ENCODE measurements at places on chromosomes 16 and 17. TPM values are rescaled to one million over a fixed set of nuclear protein-coding genes. Genes with fewer than 3 reads are reported as not detected.
A peak's percentile ranks its signal among the peaks of the same experiment; 100 is the strongest.

MT1G gene
- 22.4 TPM for total RNA-seq

CLEC19A gene
- not detected for total RNA-seq

AHSP gene
- total RNA-seq = not detected

KRTAP4-4 gene
- not detected for total RNA-seq

SPAG5 gene
- 24.4 TPM for total RNA-seq

OTOP3 gene
- total RNA-seq = 2.4 TPM

GDE1 gene
- total RNA-seq = 116 TPM

DNA sequence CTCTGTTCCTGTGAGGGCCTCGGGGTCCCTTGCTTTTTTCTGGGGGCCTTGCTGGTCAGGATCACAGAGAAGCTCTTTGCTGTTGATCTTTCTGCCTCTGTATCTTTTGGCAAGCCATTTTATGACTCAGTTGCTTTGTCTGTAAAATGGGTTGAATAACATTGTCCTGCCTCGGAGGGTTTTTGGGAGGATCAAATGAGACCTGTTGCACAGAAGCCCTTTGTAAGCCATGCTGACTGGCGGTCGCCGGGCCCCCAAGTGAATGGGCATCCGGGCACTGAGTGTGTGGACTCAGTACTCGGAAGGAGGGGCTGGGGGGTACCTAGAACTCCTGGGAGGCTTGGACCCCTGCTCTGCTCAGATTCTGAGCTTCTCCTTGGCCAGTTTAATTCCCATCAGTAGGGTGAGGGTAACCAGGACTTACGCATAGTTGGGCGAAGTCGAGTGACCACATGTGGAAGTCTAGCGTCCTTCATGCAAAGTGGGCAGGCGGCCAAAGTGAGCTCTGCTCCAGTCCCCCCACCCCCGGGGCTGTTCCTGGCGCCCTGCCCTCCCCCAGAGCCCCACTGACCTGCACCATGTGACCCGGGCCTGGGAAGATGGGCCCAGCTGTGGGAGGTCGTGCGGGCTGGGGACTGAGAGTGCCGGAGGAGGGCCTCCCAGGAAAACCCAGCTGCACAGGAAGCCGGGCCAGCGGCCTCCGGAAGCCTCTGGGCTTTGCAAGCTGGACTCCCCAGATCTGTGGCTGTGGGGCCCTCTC is 284.0 kb downstream of the SEC14L1 start:
- peak; percentile 87 for DNase-seq

DNA sequence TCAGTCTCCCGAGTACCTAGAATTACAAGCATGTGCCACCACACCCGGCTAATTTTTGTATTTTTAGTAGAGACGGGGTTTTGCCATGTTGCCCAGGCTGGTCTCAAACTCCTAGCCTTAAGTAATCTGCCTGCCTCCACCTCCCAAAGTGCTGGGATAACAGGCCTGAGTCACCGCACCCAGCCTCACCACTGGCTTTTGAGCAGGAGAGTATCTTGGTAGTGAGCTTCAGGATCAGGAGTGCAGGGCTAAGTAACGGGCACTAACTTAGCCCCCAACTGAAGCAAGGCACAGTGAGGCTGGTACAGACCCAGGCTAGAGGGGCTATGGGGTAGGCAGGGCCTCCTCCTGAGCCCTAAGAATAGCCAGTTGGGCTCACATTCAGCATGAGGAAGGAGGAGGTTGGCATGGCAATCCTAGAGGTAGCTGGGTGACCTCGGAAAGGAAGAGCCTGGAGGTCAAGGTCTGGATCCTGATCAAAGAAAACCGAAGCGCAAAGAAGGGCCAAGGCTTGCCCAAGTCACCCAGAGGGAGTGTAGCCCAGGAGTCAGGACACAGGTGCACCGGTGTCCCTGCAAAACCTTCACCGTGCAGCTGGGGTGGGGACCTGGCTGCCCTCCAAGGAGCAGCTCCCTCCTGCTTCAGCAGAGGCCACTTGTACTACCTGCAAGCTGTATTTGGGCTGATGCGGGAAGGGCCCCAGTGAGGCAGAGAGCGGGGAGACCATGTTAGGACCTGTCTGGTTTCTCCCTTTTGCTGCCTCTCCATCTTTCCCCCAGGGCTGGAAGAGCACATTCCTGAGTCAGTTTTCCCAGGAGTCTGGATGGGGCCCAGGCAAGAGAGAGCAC is 1.3 kb upstream of the ADGRG5 start:
- no peak for DNase-seq

DNA sequence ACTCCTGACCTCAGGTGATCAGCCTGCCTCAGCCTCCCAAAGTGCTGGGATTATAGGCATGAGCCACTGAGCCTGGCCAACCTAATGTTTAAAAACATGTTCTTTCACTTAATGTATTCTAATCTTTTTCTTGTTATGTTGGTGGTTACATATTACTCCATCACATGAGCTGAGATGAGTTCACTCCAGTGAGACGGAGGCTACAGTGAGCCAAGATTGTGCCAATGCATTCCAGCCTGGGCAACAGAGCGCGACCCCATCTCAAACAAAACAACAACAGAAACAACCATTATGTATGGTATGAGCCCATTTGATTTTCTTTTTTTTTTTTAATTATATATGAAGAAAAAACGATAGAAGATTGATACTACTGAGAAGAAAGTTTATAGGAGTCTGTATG is 39.6 kb downstream of the SLC39A11 start:
- DNase-seq = no peak

- no peak for DNase-seq
Observed at GRCh38 chr16:66481943-66482390, 54.9 kb downstream of the BEAN1 start.

- DNase-seq = no peak
Observed at GRCh38 chr17:73510981-73511718, 133.1 kb downstream of the SDK2 start.

DNA sequence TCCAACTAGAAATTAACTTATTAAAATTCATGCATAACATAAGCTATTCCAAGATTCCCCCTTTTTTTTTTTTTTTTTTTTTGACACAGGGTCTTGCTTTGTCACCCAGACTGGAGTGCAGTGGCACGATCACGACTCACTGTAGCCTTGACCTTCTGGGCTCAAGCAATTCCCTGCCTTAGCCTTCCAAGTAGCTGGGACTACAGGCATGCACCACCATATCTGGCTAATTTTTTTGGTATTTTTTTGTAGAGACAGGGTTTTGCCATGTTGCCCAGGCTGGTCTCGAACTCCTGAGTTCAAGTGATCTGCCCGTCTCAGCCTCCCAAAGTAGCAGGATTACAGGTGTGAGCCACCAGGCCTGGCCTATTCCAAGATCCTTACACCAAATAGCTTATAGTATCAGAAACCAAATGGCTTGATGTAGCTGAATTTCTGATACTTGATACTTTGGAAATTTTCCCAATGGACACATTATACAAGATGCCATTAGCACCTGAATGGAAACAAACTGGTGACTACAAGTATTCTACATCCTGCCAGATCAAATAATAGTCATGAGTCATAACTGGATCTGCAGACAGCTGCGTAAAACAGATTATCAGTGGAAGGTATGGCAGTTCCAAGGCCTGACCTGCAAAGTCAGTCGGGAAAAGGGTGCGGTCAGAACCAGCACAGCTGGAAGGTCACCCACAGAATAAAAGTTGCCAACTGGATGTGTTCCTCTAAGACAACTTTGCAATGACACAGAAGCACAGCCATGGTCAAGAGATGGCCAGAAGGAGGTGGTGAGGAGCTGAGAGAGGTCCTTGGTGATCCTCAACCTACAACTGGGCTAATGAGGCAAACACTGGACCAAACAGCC is 14.5 kb downstream of the TUBG1 start:
- DNase-seq = peak; percentile 18

- DNase-seq = no peak
Observed at GRCh38 chr17:64494121-64494520, 2.7 kb downstream of the POLG2 start.

- DNase-seq = no peak
Observed at GRCh38 chr16:28326881-28327610, 34.7 kb downstream of the SBK1 start.

DNA sequence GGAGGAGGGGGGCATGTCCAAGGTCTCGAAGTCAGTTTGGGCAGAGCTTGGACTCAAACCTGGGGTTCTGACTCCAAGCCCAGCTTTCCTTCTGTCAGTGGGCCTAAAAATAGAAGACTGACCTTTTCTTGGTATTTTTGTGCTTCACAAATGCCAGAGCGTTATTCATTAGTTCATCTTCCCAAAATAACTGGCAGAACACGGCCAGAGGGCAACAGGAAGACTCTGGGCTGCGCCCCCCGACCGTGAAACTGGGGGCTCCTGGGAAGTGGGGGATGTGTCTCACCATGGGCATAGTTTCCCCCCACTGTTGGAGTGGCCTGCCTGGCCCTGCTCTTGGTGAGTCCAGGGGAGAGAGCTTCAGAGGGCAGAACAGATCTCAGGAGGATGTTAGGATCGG is 94.0 kb downstream of the SOCS1 start:
- no peak for DNase-seq

DNA sequence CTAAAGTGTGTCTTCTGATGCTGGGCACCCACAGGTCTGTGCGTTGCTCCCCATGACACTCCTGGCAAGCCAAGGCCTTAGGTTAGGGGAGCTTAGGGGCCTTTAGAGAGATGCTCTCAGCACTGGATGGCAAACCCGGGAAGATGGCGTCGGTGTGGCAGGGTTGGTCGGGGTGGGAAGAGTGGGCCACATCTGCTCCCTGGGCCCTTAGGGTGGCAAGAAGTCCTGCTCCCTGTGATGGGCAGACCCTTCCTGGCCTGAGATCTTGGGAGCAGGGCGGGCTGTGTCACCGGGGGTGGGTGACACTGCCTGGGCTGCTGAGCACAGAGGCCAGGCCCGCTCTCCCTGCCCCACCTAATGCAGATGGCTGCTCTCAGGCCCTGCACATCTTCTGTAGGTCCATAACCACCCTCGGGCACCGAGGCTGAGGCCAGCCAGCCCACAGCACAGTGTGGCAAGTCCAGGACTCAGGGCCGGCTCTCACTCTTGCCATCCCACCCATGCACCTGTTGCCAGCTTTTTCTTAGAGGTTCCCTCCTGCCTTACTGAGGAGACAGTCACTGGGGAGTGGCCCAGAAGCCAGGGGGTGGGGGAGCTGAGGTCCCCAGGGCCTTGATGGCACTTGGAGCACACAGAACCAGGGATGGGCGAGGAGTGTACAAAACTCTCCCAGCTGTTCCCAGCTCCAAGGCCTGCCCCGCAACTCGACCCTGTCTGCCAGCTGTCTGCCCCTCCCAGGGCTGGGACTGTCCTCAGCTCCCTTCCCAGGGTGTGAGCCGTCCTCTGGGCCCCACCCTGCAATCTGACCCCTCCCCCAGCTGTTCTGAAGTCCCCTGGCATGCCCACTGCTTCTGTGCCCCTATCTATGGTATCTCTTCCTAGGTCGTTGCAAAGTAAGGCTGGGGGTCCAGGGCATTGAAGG is 4.4 kb upstream of the MTSS2 start:
- peak; percentile 80 for DNase-seq

- DNase-seq = no peak
Observed at GRCh38 chr17:3763777-3764170, 37.2 kb downstream of the ITGAE start.

DNA sequence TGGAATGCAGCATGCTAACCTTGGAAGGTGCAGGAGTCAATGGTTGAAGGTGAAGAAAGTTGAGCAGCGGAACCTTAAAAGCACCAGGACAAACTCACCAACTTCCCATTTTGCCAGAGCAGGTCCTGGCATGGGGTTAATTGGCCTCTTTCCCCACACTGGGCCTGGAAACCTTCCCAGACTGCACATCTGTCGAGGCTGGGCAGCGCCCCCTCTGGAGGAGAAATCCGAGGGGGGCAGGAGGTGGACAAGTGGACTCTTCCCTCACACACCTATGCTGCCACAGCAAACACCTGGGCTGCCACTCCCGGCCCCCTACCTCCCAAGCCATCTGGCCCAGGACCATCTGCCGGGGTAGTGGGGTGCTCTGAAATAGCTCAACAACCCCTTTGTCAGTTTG is 232.4 kb downstream of the CBLN1 start:
- DNase-seq = no peak

DNA sequence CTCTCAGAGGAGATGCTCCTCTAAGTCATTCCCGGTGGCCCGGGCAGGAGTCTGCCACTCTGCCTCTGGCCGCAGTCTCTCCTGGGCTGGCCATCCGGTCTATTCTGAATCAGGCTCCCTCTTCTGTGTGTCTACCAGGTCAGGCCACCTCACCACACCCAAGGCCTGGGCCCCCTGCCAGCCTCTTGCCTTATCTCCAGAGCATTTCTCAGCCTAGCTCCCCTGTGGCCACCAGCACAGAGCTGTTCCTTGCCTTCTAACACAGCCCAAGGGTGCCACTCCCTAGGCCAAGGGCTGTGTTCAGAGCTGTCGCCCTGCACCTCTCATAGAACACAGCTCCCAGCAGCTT is 55.3 kb downstream of the MYO18A start:
- peak; percentile 80 for DNase-seq

GRCh38 chr17:69706127-69706526 is 291.6 kb downstream of the MAP2K6 start:
- DNase-seq = no peak
